G401 (cell line): ENCODE measurements at places on chromosomes 7 and 10.

- no peak for DNase-seq
These were observed 2.7 kb downstream of the SEMA3A start for GRCh38 chr7:84191842-84192241.

DNA sequence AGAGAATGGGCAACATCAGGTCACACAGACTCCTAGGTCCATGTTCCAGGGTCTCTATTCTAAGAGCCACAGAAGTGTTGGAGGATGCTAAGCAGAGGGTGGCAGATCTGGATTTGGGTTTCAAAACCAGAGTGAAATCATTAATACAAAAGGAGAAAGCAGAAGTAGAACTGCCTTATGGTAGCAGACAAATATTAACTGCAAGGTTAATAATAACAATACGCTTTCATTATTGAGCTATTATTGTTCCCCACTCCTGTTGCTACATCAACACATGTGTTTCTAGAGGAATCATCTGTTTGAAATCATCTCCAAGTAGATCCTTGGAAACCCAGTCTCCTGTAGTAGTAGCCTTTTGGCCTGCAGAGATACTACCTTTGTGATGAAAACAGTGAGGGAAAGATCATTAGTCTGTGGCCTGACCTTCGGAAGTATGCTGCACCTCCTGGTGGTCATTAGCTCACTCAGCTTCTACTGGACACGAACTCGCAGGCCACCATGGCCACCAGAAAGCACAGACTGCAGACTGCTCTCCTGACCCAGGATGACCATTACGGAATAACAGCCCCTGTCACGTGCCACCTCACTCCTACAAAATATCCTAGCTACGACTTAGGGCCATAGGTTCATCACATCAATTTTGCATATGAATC is 84.6 kb downstream of the XPNPEP1 start:
- no peak for DNase-seq

- DNase-seq, result peak; percentile 23
These were observed 3.0 kb downstream of the ZCCHC24 start for GRCh38 chr10:79442171-79443040.

DNA sequence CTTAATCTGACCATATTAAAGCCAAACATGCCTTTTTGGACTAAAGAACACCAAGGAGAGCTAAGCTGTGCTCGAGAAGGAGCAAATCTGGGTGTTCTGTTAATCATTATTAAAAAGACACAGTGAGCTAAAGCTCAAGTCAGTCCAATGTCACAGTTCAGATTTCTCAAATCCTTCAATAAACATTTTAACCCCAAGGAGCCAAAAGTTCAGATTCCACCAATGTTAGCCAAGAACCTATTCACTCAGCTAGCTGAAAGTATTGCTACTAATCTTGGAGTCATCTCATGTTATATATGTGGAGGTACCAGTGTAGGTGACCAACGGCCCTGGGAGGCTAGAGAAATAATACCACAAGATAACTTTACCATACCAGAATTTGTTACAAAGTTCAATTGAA is 14.5 kb upstream of the ZNF33B start:
- DNase-seq, result no peak

DNA sequence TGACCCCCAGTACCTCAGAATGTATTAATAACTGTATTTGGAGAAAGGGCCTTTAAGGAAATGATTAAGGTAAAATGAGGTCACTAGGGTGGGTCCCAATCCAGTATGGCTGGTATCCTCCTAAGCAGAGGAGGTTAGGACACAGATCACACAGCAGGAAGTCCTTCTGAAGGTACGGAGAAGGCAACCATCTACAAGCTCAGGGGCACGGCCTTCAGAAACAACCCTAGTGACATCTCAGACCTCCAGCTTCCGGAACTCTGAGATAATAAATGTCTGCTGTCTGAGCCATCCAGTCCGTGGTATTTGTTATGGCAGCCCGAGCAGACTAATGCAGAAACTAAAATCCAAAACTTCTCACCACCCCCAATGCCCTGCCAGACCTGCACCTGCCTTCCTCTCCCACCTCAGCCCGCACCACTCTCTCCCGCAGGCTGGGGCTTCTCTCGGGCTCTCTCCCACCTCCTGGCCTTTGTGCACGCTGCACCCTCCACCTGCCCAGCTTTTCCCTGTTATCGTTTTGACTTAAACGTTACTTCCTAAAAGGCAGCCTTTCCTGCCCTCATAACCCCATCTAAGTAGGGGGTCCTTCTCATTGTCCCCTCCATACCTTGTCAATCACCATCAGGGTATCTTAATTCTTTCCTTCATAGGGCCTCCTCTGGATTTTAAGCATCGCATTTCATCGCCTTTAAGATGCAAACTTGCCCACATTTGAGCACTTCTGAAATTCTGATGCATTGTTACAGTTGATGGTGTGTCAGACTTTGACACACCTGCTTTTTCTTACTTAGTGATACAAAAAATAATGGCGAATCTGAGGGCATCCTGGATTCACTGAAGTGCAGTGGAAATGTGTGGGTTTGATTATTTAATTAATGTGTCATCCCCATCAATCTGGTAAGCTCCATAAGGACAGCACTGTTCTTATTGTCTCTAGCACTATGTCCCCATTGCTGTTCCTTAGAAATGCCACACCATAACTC is 32.2 kb upstream of the AQP1 start:
- DNase-seq, result no peak

- no peak for DNase-seq
These were observed 673.8 kb downstream of the INHBA start for GRCh38 chr7:41029072-41029499.
